Mucosa of gallbladder (tissue), 1 donor: ENCODE measurements at places on chromosomes 1 and 21. TPM values are rescaled to one million over a fixed set of nuclear protein-coding genes. Genes with fewer than 3 reads are reported as not detected.

The LDLRAD1 gene
- 1.3 TPM for total RNA-seq

DNA sequence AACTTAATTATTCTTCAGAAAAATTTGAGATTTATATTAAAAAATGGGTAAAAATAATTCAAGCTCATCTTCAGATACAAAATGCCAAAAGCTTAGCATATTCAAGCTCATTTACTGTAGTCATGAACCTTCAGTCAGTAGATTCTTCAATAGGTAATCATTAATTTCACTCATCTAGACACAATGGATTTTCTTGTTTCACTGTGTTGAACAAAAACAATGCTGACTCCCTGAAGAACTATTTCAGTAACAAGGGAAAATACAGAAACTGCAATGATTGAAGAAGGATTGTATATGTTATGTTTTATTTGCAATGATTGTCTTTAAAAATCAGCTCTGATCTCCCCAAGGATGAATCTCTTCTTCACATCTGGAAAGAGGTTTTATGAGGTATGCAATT, 9.2 kb upstream of the HOOK1 start:
- no peak for DNase-seq

The TMEM52 gene
- 2.4 TPM for total RNA-seq

The CYP4A22 gene
- 0.86 TPM for total RNA-seq

GRCh38 chr1:64183395-64184002, 19.9 kb upstream of the UBE2U start:
- no peak for DNase-seq

The MYOG gene
- not detected for total RNA-seq

- no peak for DNase-seq
These were observed 72.8 kb upstream of the ATP5PO start for GRCh38 chr21:33988237-33989017.

DNA sequence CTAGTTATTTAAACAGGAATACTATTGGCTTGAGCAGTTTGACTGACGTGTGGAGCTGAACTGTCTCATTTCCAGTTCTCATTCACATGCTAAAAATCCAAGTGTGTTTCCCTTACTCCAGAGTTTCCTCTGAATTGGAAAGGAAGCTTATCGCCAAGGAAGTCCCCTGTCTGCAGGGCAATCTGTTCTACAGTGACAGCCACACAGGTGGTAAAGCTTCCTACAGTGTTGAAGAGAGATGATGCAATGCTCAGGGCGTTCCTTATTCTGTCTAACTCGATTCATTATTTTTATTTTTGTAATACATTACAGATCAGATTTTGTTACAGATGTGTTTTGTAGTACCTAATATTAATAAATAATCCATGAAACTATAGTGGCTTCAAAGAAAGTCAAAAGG, 41.3 kb downstream of the ADAMTS5 start:
- no peak for DNase-seq

- no peak for DNase-seq
These were observed 25.2 kb downstream of the CNST start for GRCh38 chr1:246591504-246591903.

GRCh38 chr1:39082010-39082799, 56.1 kb downstream of the NDUFS5 start:
- DNase-seq, result no peak

DNA sequence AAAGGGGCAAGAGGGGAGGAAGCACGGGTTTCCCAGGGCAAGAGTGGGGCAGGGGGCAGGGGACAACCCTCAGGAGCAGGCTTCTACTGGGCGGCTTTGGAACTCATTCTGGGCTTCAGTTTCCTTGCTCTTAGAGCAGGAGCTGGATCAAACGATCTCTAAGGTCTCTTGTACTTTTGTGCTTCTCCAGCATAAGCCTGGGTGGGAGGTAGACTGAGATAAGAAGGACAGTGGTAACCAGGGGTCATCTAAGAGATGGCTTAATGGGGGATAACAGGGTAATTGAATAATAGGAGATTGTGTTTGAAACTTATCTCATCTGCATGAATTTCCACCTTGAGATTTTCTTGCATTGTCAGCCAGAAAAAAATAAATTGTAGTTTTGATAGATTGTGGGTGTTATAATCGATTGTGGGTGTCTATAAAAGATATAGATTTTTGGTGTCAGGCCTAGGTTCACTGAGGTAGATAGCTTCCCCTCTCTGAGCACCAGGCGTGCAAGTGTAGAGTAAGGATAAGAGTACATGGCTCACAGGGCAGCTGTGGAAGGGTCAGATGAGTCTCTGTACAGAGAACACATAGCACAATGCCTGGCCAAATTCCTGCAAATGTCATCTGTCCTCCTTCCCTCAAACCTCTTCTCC, 68.0 kb downstream of the CD58 start:
- DNase-seq, result no peak

DNA sequence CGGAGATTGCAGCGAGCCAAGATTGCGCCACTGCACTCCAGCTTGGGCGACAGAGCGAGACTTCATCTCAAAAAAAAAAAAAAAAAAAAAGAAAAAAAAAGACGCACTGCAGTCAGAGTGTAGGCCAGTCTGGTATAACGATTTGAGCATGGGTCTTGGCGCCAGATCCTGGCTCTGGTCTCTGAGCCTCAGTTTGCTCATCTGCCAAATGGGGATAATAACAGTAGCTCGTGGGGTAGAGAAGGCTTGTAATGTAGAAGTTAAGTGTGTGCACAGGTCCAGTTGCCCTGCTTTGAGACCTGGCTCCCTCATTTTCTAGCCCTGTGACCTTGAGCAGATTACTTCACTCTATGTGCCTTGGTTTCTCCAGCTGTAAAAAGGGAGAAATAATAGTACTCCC, 26.3 kb upstream of the GRHL3 start:
- DNase-seq, result no peak

- DNase-seq, result no peak
These were observed 11.2 kb downstream of the EPHA10 start for GRCh38 chr1:37753473-37754321.

GRCh38 chr1:235563513-235564061, 59.3 kb upstream of the B3GALNT2 start:
- no peak for DNase-seq

The OVAAL gene
- total RNA-seq, result not detected

The SLAMF1 gene
- total RNA-seq, result 2.8 TPM

GRCh38 chr1:170215072-170215885, 69.5 kb downstream of the NTMT2 start:
- peak; percentile 15 for DNase-seq

The CFHR1 gene
- 0.75 TPM for total RNA-seq

GRCh38 chr1:235052067-235053008, 76.3 kb downstream of the TOMM20 start:
- no peak for DNase-seq

GRCh38 chr21:38811257-38811656, 5.5 kb downstream of the ETS2 start:
- DNase-seq, result no peak
